H1 (cell line): ENCODE measurements at places on chromosomes 3 and 15. TPM values are rescaled to one million over a fixed set of nuclear protein-coding genes. Genes with fewer than 3 reads are reported as not detected.

Gene WDR93
- not detected in 2 replicates for total RNA-seq

DNA sequence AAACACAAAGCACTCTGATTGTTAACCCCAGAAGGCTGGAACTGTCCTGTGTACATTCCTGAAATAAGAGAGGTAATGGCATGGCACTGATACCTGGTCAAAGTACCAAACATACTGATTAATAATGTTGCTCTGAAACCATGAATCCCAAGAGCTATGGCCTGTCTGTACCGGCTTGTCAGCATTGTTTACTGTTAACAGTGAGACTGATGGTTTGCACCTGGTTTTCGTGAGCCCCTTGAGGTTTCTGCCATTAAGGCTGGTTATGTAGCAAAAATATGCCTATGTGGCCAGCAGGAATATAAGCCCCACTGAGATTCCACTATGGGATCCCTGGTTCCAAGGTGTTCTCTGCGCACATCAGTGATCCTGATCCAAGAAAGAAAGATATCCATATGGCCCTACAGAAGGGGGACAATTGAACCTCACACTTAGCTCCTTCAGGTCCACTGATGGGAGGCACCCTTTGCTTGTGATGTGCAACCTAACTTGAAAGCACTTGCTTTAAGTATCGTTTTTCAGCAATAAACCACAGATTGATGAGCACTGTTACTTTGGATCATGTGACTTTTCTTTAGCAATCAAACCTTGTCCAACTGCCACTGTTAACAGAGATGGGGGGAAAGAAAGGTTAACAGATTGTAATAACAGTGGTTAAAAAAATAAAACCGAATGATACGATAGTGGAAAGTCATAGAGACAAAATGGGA, 65.2 kb downstream of the TBL1XR1 start:
- no peaks in the 10 kb centered on the region for H3K36me3 ChIP-seq
- H3K27ac ChIP-seq, result no peak overlapping the region
- no peak for DNase-seq
- H3K27me3 ChIP-seq, result no peaks in the 10 kb centered on the region

GRCh38 chr3:128066114-128066513, 13.9 kb downstream of the SEC61A1 start:
- H3K4me3 ChIP-seq, result no peak overlapping the region
- peaks cover 95% of the 10 kb centered on the region for H3K36me3 ChIP-seq
- no peaks in the 10 kb centered on the region for H3K4me1 ChIP-seq

GRCh38 chr15:101286471-101287114, 8.5 kb downstream of the SNRPA1 start:
- no peak overlapping the region for H3K27ac ChIP-seq
- no peak overlapping the region for H3K4me3 ChIP-seq
- H3K36me3 ChIP-seq, result peaks cover 44% of the 10 kb centered on the region
- H3K27me3 ChIP-seq, result no peaks in the 10 kb centered on the region

Gene ACKR4
- total RNA-seq, result not detected in 2 replicates

Gene KBTBD13
- total RNA-seq, result not detected in 2 replicates

GRCh38 chr15:41659855-41660234, 360 bp upstream of the MGA start:
- no peaks in the 10 kb centered on the region for H3K36me3 ChIP-seq
- H3K27ac ChIP-seq, result 0 out of 2 replicates have a peak overlapping the region, but pooled peaks have one; percentile 38
- peak overlapping the region; percentile 72 for H3K4me3 ChIP-seq
- H3K27me3 ChIP-seq, result no peaks in the 10 kb centered on the region; the same call in 1 of the 2 replicates
- DNase-seq, result no peak

DNA sequence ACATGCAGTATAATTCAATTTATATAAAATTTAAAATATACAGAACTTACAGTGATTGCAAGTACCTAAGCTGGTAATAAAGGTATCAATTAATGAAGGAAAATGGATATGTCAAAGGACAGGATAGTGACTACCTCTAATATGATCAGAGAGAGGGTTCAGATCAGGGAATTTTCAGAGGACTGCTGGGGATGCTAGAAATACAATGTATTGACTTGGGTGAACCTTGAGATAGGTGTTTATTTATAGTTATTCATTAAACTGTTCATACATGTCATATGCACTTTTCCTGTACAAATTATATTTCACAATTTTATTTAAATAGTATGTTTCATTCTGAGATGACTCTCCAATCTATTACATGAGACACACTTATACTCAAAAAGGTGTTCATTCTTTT, 554.1 kb downstream of the FHIT start:
- H3K27ac ChIP-seq, result no peak overlapping the region
- H3K27me3 ChIP-seq, result no peaks in the 10 kb centered on the region
- H3K36me3 ChIP-seq, result no peaks in the 10 kb centered on the region

- H3K36me3 ChIP-seq, result no peaks in the 10 kb centered on the region
- peaks cover 7% of the 10 kb centered on the region; the same call in 1 of the 2 replicates for H3K4me1 ChIP-seq
- DNase-seq, result no peak
These were observed 62.5 kb downstream of the MYO5A start for GRCh38 chr15:52466134-52466701.

GRCh38 chr3:46851364-46852333, 11.6 kb downstream of the MYL3 start:
- no peak for DNase-seq
- no peaks in the 10 kb centered on the region for H3K27me3 ChIP-seq
- H3K27ac ChIP-seq, result no peak overlapping the region
- H3K4me3 ChIP-seq, result no peak overlapping the region
- no peaks in the 10 kb centered on the region; the same call in 1 of the 2 replicates for H3K4me1 ChIP-seq
- no peaks in the 10 kb centered on the region for H3K36me3 ChIP-seq

Gene SYNM
- 2.0 and 2.2 TPM in 2 replicates for total RNA-seq

DNA sequence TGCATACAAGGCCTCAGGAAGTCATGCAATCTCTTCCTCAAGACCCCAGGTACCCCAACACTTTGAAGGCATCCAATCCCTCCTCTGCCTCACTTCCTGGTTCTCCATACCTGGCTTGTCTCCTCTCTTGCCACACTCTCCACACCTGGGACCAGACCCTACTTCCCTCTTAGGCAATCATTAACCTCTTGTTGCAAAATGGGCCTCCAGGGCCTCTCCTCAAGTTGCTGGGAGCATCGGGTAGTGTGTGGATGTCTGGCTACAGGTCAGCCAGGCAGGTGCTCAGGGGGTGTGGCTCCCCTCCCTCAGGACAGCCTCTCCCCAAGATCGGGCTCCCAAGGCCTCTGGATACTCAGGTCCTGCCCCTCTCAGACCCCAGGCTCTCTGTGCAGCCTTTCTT, 8.6 kb downstream of the PLA2G4E start:
- H3K4me3 ChIP-seq, result no peak overlapping the region
- no peaks in the 10 kb centered on the region for H3K4me1 ChIP-seq
- H3K36me3 ChIP-seq, result no peaks in the 10 kb centered on the region
- H3K27me3 ChIP-seq, result no peaks in the 10 kb centered on the region

Gene ITIH1
- not detected in 2 replicates for total RNA-seq
